ENCODE measurements at places on chromosomes 12 and 14.

DNA sequence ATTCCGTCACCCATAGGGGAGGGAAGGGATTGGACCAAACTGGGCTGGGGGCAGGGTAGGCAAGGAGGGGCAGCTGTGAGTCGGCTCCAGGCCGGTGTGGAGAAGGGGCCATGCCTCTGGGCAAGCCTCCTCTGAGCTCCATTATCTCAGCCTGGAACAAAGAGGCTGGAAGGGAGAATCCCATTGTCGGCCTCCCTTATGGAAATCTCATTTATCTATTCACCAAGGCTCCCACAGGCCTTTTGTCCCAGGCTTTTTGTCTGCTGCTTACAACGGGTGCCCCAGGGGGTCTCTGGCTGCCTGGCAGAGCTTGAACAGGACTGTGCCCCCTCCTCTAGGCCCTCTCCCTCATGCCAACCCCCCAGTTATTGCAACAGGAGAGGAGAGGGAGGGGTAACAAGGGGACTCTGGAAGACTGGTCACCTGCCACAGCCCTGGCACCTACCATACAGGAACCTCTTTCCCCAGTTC, 19.5 kb downstream of the FIGNL2 start:
- DNase-seq, result no peak

GRCh38 chr14:96270565-96271420, 14.8 kb downstream of the BDKRB1 start:
- no peak for DNase-seq

- DNase-seq, result no peak
Observed at GRCh38 chr12:10563002-10563401, 50.4 kb downstream of the MAGOHB start.

DNA sequence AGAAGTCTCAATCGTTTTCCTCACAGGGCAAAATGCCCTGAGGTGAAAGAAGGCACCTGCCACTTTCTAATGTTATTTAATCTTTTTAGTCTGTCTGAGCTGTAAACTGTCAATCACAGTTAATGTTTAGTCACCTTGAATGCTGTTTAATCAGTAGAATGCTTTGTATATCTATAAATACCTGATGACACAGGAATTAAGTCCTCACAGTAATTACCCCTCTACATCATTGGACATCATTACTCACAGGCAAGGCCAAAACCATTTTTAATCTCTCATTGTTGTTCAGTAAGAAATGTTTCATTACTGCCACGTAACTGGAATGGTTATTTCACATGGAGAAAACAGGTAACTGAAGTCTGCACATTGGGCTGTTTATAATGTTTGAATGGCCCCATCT, 178.8 kb downstream of the EXOC5 start:
- no peak for DNase-seq

DNA sequence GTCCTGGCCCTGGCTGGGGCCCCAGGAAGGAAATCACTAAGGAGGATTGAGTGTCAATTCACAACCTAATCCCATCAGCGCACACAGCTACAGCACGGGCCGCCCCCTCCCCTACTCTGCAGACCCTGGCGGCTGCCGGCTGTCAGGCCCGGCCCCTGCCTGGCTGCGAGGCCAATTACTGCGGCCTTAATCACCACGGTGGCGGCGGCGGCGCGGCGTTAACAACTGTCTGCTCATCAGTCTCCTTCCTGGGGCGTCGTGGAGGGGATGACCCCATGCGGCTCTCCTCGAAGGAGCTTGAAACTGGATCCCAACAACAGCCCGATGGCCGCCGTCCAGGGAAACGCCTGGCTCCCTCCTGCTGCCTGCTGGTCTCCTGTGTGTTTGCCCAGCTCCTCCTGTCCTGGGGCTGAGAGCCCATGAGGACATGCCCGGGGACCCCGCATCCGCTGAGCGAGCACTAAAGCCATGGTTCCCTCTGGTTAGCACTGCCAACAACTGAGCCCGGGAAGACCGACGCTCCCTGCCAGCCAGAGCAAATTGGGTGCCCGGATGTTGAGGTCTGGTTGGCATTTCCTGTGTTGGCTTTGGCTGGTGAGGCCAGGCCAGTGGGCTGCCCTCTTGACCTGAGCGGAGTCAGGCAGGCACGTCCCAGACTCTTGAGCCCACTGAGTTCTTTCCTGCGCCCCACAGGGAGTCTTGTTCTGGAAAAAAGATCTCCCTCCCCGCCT, 21.8 kb upstream of the EIF2B2 start:
- DNase-seq, result no peak

DNA sequence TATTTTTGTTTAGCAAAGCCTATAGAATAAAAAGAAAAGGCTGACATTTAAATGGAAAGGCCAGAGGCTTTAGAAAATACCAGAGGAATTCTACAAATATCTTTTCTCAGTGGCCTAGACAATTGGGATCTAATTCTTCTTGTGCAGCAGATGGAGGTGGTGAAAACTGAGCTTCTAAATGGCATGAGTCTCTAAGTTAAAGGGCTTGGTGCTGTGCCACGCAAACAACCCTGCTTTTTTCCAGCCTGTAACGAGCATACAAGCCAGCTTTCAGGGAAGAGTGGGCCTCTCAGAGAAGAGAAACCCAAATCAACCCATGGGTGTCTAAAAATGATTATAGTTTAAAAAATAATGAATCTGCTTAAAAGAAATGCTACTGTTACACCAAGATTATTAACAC, 237.9 kb upstream of the NAV3 start:
- no peak for DNase-seq
